ENCODE measurements at places on chromosomes 11 and 22.

DNA sequence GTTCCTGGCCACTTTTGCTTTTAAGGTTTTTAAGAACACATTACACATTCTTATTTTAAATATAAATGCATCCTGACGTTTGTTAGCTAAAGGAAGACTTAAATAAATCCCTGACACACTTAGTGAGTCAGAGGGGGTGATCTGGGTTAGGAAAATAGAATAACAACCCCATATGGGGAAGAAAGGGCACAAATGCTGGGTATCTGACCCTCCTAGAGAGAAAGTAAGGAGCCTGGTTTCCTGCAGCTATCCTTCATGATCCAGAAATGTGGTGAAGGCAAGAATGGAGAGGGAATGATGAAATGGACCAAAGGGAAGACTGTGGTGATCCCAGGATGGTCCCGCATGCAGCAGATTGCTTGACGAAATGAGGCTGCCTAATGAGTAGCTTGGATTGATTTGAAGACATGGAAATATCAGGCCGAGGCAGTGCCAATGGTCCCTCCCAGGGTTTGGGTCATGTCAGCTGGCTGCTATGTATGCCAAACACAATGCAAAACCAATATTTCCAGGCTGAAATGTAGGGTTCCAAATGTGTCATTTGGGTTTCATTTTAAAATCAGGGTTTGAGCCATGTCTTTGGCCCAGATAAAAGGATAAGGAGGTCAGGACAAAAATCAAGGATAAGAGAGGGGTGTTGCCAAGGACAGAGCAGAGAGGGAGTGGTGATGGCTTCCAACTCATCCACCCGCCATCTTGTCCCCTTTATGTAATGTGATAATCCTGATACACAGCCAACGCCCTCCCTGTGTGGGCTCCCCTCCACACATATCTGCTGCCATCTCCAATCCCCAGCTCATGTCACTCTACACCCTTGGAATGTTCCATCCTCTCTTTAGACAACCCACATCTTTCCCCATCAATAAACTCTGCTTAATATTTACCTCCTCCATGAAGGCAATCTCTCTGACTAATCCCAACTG lies 135.1 kb upstream of the PITPNB start:
- DNase-seq = no peak

DNA sequence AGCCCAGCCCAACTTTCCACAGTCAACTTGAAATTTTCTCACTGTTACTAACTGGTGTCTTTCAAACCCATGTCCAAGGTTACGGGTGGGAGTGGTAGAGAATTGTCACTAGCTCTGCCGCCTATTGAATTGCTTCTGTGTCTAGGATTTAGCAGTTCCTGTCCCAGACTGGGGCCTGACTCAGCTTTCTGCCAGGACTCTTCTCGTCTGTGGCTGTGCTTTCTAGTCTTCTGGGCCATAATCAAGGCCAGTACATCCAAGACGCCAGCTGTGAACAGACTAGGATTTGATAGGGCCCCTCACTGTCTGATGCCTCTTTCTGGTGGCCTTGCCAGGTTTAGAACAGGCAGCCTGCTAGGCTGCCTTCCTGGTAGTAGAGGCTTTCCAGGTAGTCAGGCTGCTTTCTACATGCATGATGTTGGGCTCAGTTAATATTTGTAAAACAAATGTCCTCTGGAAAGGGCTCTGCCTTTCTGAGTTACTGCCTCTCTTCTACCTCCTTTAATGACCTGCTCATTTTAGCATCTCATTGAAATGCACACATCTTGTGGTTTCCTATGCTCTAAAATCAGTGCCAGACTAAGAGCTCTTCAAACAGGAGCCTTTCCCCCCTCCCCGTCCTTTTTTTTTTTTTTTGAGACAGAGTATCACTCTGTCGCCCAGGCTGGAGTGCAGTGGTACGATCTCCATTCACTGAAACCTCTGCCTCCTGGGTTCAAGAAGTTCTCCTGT lies 13.1 kb upstream of the HIKESHI start:
- no peak for DNase-seq

GRCh38 chr22:37624017-37624365 lies 15.4 kb downstream of the GGA1 start:
- DNase-seq = no peak

- no peak for DNase-seq
Observed at GRCh38 chr22:31952094-31952401, 7.7 kb downstream of the YWHAH start.

- DNase-seq = no peak
Observed at GRCh38 chr11:17695454-17696441, 23.6 kb upstream of the MYOD1 start.

- DNase-seq = no peak
Observed at GRCh38 chr22:32853662-32854061, 52.2 kb downstream of the TIMP3 start.

- DNase-seq = no peak
Observed at GRCh38 chr11:45429719-45430118, 143.6 kb upstream of the SYT13 start.

All from stimulated activated CD4-positive, alpha-beta T cell treated with anti-CD3 and anti-CD28 coated beads, Interleukin-2, amount 100 ng/mL, for 24 hours (primary cell).